ENCODE measurements at places on chromosomes 4 and X.

GRCh38 chrX:102887687-102888086, 49.4 kb upstream of the RAB40AL start:
- DNase-seq = no peak

GRCh38 chrX:153875391-153876111, 10.4 kb downstream of the L1CAM start:
- no peak for DNase-seq

DNA sequence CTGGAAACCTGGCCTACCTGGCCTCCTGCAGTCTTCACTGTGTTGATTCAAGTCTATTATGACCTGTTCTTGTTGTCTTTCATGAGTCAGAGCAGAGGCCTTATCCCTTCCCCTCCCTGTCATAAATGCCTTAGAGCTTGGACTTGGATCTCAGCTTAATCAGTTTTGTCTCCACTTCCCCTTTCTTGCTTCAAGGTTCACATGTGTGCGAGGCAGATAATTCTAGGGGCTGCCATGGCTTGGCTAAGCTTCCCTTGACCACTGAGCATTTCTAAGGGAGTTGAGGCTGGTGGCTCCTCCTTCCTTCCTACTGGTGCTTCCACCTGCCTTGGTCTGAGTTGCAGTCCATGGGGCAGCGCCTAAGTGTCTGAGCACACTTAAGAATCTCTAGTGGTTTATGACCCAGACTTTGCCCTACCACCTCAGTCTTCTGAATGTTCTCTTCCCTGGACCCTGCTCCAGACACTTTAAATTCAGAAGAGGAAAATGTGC, 1.7 kb upstream of the HEPH start:
- no peak for DNase-seq

DNA sequence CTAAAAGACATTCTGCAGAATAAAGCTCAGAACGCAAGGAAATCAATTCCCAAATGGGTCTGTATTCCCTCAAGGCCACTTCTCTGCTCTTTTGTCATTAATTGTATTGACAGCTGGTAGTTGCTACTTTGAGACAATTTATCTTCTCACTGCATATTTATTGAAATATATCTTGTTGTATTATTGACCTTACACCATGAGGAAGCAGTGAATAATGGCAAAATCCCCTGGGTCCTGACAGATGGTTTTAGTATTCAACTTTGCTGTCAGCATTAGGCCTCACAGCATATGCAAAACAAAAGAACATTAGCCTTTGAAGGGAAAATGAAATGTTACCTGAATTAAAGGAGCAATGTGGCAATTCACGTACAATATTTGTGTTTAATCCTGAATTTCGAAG, 406.1 kb upstream of the TRAM1L1 start:
- no peak for DNase-seq

DNA sequence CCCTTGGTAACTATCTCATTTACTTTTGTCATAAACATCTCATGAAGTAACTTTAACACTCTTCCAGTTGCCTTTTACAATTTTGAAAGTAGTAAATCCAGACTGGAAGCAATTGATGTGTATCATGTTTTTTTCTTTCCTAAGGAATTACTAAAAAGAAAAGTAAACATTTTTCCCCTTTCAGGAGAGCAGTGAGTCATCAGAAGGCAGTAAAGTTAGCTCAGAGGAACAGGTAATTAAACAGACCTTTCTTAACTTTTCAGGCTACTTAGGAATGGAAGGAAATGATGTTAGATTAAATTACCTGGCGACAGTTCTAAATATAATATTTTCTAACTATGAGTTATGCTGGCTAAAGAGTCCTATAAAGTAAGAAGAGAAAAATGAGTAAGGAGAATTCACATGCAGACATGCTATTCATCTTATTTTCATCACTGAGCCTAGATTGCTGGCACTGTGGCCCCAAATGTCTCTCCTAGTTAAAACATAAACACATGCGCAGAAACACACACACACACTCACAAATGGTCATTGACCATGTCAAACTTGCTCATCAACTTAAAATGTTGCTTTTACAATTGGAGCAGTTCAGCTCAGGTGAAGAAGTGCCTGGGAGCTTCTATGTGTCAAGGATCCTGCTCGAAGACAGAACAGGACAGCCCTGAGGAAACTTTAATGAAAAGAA, 9.3 kb downstream of the DMP1 start:
- DNase-seq = no peak

- DNase-seq = no peak
Measured at GRCh38 chr4:159105761-159106243, 2.9 kb downstream of the RAPGEF2 start.

All from NCI-H1417 treated with DMSO at 0.1 percent for 48 hours (cell line).